ENCODE measurements at places on chromosomes 2 and 18.

GRCh38 chr2:118627156-118627555 is 220.3 kb downstream of the EN1 start:
- DNase-seq, result no peak

DNA sequence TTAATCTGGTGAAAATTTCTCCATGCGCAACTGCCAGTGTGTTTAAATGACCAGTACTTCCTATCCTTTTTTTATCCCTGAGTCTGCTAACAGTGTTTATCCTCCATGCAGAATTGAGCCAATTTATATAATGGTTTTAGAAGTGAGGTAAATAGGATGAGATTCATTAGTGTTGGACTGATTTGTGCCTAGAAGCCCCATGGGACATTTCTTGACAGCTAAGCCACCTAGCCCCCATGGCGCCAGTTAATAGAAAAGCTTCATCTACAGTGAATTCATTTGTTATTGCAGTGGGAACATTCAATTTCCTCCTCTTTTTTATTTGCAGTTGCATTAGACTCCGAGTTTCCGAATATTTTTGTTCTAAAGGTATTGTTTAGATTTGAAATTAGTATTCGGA is 175.6 kb downstream of the ARL6IP6 start:
- no peak for DNase-seq

DNA sequence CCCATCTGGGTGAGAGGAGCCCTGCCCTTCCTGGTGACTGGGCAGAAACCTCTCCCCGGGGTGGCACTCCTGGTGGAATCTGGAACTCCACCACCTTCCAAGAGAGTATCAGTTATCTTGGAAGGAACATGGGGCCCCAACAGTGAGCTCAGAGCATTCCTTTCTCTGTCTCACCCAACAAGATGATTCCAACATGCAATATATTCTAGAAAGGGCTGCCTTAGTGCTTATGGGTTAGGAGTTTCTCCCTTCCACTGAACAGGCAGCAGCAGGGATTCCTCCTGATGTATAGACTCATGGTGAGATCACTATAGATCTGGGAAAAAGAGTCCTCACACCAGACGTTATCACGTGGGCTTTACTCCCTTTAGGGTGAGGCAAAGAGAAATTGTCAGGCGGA is 147.1 kb downstream of the COL4A4 start:
- DNase-seq, result no peak

DNA sequence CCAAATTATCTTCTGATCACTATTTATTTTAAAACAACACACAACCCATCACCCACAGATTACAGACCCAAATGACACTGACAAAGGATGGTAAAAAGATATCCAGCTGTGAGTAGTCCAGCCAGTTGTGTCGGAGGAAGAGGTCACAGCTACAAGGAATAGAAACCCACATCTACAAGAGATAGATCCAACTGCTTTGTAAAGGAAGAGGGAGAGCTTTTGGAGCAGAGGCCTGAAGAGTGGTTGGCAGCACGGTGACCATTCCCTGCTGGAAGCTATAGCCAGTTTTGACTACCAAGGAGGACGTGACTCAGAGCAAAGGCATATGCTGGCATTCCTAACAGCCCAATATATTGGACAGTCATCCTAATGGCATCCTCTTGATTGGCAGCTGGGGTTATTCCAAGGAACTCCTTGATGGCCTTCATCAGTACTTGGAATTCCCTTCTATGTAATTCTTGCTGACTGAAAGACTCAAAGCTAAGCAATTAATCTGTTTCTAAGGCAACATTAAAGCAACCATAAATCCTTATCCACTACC is 17.1 kb downstream of the SLC8A1 start:
- DNase-seq, result peak; percentile 90

GRCh38 chr2:72925328-72925943 is 8.1 kb downstream of the EMX1 start:
- DNase-seq, result no peak

- DNase-seq, result peak; percentile 7
Observed at GRCh38 chr2:206084870-206085741, 868 bp downstream of the INO80D start.

GRCh38 chr18:21362831-21363230 is 120.8 kb downstream of the GREB1L start:
- DNase-seq, result no peak

DNA sequence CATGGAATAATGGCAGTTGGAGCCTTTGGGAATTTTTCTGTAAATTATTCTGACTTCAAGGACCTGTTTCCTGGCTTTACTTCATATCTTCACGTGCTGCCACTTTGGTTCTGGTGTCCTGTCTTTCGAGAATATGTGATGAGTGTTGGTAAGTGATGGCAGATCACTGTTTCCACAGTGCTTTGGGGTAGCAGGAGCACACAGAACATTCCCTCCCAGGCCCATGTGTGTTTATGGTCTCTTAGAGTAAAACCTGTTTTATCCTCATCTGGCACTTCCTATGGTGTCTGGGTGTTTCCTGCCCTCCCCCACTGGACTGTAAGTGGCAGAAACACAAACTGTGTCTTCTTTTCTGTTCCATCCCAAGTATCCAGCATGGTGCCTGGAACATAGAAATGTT is 17.9 kb downstream of the MOGAT1 start:
- no peak for DNase-seq

GRCh38 chr2:72289283-72289682 is 141.6 kb upstream of the CYP26B1 start:
- no peak for DNase-seq

DNA sequence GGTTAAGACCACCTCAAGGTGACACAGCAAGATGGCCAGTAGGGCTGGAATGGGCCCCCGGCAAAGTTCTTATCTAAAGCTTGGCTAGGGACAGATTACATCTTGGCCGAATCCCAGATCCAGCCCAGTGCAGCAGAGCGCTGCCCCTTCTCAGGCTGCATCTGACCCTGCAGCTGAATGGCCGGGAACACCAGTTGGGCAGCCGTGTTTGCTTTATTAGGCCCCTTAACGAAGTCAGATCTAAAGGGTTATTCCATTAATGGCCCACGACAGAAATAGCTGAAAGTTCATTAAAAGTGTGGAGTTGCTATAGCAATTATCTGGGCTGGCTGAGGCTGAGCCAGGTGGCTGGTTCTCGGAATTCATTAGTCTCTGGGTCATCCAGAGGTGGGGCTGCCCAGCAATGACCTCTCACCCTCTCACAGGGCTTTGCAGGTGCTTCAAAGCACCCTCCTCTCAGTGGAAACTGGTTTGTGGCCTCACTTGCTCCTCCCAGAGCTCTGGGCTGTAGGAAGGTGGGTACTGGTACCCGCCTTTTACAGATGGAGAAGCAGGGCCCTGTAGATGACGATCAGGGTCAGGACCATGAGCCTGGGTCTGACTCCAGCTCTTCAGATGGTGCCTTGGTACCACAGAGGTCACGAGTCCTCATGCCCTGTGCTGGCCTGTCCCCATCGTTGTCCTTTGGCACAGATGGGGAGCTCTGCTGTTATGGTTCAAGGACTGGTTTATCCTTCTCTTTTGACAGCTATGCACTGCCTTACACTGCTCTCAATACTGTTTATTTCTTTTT is 68.8 kb downstream of the EMX1 start:
- no peak for DNase-seq

DNA sequence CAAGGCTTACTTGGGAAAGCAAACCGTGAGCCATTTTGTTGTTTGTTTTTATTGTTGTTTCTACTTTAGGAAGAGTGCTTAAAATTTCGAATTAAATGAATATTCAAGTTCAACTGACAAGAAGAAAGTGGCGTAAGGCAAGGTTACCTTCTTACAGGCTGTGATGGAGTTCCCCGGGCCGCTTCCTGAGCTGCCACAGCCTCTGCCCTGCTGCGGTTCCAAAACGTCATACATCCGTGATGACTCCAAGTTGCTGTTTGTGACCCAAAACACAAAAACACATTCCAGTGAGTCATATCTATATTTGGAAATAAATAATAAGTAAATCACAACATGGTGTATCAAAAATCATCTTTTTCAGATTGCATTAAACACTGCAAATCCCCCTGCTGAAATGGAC is 49.7 kb downstream of the SPHKAP start:
- no peak for DNase-seq

DNA sequence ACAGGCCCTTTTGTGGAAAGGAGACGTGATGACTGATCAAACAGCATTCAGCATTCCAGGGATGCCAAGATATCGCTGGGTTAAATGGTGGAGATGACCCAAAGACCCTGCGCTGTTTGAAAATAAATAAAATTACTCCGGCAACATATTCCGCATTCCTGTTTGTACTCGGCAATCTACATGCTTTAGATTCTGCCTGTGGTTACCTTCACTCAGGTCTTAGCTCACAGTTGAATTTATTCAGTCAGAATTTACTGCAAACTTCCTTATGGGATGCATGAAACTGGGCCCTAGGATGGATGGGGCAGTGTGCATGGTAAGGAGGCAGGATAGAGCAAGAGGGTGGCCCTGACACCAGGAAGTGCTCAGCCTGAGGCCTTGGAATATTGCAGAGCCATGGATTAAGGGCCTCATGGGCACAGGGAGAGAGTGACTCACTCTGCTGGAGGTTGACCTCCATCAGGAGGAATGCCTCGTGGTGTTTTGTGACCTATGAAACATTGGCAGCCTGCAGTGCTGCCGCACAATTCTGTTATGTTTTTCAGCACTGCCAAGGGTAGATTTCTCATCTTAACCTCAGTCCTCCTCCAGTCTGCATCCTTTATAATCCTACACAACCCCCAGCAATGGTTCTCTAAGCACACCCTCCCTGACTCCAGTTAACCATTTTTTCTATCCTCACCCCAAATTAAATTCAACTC is 321.4 kb downstream of the IRS1 start:
- DNase-seq, result peak; percentile 88

- DNase-seq, result no peak
Observed at GRCh38 chr2:199806179-199806578, 44.8 kb downstream of the FTCDNL1 start.

GRCh38 chr2:155382776-155383175 is 684.3 kb downstream of the KCNJ3 start:
- no peak for DNase-seq

DNA sequence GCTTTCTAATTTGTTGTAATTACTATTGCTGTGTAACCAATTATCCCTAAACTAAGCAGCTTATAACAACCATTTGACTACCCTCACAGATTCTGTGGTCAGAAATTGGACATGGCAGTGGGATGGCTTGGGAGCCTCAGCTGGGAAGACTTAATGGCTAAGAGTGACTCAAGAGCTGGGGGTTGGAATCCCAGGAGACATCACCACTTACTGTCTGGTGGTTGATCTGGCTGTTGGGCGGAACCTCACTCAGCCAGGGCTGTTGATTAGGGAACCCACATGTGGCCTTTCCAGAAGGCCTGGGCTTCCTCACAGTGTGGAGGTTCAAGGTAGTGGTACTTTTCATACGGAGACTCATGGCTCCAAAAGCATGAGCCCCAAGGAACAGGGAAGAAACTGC is 49.8 kb downstream of the E2F6 start:
- DNase-seq, result no peak

DNA sequence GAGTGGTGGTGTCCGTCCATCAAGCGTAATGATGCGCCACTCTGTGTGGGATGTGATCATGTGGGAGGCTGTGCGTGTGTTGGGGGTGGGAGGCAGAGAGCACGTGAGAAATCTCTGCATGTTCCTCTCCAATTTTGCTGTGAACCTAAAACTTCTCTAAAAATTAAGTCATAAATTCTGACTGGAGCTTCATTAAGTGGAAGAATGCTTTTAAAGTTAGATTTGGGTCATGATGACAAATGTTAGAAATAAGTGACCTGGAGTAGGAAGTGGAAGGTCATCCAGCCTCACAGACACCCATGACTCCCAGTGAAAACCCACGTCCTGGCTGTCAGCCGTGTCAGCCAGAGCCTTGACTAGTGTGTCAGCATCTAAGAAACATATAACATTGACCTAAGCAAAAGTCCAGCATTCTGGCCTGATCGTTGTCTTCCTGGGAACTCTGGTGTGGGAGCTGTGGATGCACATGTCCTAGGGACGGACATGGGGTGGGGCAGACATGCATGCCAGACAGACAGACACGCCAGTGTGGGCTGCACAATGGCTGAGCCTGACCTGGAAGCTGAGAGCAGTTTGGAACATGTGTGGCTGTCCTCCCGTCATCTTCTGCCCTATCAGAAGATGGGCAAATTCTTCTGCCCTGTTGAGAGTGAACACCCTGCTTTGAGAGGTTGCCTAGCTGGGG is 245.6 kb downstream of the FAM210A start:
- no peak for DNase-seq

GRCh38 chr2:34379586-34379985 is 780.5 kb upstream of the FAM98A start:
- DNase-seq, result no peak

DNA sequence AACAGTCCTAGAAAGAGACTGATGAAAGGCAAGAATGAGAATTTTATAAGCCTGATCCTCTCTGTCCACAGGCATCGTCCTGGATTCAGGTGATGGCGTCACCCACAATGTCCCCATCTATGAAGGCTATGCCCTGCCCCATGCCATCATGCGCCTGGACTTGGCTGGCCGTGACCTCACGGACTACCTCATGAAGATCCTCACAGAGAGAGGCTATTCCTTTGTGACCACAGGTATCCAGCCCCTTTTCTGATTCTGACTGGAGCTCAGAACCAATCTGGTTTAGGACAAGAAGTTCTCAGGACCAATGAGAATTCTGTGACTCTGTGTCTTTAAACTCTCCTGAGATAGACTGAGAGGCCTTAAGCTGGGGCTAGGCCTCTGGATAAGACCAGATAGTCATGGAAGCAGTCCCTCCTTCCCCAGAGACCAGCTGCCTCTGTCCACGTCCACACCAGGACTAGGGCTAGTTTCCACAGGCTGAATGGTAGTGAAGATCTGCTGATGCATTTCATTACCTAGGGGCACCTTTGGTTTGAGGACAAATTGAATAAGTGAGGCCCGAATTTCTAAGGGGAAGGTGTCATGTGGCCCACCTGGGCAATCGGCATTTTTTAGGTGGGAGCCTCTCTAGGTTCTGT is 13.1 kb upstream of the DGUOK start:
- no peak for DNase-seq

GRCh38 chr2:151973901-151974199 is 125.0 kb downstream of the CACNB4 start:
- DNase-seq, result peak; percentile 24

- DNase-seq, result peak; percentile 14
Observed at GRCh38 chr2:106030287-106031268, 163.5 kb downstream of the UXS1 start.

- DNase-seq, result no peak
Observed at GRCh38 chr2:79901161-79901560, 388.3 kb downstream of the CTNNA2 start.
